ENCODE measurements at places on chromosomes 6 and 20.

- no peak for DNase-seq
Observed at GRCh38 chr6:128487746-128488145, 32.7 kb downstream of the PTPRK start.

GRCh38 chr6:74597266-74597665, 608.6 kb downstream of the COL12A1 start:
- no peak for DNase-seq

DNA sequence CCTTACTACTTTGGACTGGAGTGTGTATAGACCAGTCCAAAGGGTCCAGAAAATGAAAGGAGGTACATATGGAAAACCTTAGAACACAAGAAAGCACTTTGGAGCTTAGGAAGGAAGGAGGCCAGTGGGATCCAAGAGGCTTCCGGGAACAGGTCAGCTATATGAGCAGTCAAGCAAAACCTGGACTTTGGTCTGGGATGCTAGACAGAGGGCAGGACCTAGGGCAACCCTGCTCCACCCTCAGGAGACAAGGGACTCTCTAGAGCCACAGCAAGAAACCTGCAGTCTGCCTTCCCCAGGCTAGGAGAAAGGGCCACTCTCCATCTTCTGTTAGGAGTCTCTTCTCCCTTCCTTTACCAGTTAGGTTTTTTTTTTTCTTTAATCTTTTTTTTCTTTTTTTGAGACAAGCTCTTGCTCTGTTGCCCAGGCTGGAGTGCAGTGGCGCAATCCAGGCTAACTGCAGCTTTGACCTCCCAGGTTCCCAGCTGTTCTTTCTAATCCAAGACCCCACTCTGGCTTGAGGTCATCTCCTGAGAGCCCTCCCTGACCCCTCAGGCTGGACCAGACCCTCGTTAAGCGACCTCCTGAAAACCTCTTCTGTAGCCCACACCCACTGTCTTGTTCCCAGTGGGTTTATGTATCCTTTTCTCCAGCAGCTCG, 4.6 kb downstream of the KCNK5 start:
- DNase-seq, result no peak

DNA sequence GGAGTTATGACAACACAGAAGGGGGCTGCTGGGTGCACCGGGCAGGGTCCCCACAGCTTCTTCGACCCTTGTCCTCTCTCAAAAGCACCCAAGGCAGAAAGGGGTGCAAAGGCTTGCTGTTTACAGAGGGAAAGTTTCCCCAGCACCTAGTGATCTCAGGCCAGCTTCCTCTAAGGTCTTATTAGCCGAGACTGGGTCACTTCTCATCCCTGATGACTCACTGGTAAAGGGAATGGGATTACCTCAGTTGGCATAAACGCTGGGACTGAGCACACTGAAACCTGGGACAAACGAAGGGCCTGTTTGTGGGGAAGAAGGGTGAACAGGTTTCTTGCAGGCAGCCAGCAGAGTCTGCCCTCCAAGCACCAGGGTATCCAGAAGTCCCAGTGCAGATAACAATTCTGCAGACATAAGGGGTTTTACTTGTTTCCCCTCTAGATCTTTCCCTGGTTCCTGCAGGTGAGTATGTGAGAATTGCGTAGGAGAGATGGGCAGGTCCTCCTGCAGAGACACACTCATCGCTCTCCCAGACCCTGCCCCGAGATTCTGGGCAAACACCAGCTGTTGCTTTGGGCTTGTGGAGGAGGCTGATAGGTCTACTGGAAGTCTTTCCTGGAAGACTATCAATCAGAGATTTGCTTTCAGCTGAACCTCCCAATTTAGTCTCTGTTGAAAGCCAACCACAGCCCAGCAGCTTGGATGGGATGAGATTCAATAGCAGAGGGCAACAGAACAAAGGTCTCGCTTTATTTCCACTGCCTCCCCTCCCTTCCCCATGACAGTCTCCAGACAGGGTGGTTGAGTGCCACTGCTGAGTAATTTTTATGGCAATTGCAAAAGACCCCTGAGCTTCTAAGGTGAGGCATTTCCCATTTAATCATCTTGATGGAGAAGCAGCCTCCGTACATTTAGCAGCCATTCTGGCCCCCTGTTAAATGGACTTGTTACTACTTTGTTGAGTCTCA, 25.7 kb downstream of the KCNG1 start:
- no peak for DNase-seq

GRCh38 chr20:63347950-63348827, 13.0 kb downstream of the CHRNA4 start:
- no peak for DNase-seq

GRCh38 chr6:43628393-43629103, 516 bp downstream of the GTPBP2 start:
- DNase-seq, result peak; percentile 29

DNA sequence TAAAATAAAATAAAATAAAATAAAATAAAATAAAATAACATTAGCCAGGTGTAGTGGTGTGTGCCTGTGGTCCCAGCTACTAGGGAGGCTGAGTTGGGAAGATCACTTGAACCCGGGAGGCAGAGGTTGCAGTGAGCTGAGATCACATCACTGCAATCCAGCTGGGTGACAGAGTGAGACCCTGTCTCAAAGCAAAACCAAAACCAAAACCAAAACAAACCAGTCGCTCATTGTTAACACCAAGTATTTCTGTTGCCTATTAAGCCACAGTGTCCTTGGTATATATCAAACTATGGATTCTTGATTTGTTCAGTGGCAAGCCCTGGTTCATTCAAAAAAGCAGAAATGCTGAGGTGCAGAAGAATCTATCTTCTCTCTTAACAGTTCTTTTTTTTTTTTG, 65.7 kb downstream of the PYGB start:
- no peak for DNase-seq

GRCh38 chr20:24546232-24546892, 76.9 kb downstream of the SYNDIG1 start:
- DNase-seq, result no peak

DNA sequence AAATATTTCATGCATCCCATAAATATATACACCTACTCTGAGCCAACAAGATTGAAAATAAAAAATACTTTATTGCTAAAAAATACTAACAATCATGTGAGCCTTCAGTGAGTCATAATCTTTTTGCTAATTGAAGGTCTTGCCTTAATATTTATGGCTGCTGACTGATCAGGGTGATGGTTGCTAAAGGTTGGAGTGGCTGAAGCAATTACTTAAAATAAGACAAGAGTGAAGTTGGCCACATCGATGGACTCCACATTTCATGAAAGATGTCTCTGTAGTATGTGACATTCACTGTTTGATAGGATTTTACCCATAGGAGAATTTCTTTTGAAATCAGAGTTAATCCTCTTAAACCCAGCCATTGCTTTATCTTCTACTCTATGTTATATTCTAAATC, 11.1 kb downstream of the TRDN start:
- DNase-seq, result no peak

DNA sequence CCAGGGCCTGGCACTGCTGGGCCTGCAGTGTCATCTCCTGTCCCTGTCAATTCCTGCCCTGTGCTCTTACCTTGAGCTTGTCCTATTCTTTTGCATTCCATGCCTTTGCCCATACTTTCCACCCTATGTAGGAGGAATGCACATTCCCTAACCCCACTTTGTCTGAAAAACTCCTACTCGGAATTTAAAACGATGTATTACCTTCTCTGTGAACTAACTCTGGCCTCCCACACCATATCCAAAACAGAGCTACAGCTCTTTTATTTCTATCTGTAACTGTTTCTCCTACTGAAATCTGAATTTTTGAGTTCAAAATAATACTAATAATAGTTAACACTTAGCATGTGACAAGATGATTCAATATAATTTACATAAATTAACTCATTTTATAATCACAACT, 353.7 kb downstream of the FRK start:
- no peak for DNase-seq

- no peak for DNase-seq
Observed at GRCh38 chr20:47066484-47067270, 172.0 kb downstream of the EYA2 start.

DNA sequence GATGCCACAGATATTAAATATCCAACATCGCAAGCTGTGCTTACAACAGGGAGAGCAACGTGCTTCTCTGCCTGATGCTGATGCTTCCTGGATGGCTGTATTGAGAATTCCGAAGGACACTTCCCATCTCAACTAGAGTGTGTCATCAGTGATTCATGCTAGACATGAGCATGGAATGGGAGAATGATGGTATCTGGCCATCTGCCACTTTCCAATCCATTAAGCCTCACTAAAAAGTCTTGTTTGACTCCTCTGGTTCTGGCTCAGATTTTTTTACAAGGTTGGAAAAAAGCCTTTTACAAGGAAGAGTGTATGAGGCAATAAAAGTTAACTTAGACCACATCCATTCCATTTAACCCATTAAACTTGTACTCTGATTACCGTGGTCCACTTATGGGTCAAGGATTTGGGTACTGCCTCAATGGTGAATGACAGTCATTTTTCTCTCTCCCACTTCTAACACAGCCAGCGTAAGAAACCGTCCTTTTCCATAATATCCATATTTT, 265.3 kb downstream of the UST start:
- DNase-seq, result no peak

DNA sequence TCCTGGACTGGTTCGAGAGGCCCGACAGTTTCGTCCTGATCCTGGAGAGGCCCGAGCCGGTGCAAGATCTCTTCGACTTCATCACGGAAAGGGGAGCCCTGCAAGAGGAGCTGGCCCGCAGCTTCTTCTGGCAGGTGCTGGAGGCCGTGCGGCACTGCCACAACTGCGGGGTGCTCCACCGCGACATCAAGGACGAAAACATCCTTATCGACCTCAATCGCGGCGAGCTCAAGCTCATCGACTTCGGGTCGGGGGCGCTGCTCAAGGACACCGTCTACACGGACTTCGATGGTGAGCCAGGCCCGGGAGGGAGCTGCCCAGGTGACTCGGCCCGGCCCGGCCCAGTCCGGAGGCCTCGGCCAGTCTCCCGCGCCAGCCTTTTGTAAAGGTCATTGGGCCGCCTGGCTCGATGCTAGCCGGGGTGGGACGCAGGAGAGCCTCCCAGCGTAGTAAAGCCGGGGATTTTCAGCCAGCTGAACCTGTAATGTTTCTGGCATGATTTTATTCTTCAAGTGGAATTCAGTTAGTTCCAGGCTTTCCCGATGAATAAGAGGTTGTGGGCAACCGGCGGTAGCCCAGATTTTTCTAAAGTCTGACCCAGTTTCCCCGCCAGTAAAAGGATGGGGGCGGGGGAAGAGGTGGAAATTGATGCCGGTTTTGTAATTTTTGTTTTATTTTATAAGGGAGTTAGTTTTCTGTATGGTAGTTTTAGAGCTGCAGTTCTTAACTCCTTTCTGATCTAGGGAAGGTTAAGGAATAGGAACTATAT, 1.4 kb downstream of the PIM1 start:
- DNase-seq, result no peak

DNA sequence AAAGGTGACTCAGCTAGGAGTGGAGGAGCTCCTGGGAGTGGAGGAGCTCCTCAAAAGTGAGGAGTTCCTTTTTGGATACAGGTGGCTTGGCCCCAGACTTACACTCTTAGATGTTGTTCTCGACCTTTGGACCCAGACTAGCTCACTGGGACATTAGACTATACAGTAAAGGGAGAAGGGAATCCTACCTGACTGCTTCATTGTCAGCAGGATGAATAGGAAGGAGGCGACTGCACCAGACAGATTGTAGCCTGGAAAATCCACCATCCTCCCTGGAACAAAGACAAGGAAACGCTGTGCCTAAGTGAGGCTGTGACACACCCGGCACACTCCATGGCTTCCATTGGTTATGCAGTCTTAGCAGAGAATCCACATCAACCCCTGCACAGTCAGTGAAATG, at the start of gene BTNL2:
TSS of gene BTNL2 (minus strand) at position 325 of the 400 bp plus-strand sequence. CDS start at position 267, 58 bp downstream.
- no peak for DNase-seq

DNA sequence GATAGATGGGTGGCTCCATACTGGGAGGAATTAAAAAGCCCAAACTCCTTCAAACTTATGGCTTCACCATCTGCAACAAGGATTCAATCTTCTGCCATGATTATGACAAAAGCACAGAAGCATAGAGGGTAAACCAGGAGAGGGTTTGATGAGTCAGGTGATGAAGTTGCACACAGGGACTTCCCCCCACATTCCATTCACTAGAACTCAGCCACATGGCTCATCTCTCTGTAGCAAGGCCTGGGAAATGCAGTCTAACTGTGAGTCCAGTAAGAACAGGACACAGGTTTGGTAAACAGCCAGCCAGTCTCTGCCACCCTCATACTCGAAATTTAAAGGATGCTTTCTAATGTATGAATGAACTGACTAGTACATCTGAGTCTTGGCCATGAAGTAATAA, 142.9 kb downstream of the HIVEP2 start:
- no peak for DNase-seq

- no peak for DNase-seq
Observed at GRCh38 chr6:165599121-165599520, 63.9 kb downstream of the PDE10A start.

- DNase-seq, result no peak
Observed at GRCh38 chr6:13272131-13273046, 55.9 kb downstream of the TBC1D7 start.

GRCh38 chr6:167027772-167028171, 28.6 kb downstream of the CEP43 start:
- DNase-seq, result no peak

DNA sequence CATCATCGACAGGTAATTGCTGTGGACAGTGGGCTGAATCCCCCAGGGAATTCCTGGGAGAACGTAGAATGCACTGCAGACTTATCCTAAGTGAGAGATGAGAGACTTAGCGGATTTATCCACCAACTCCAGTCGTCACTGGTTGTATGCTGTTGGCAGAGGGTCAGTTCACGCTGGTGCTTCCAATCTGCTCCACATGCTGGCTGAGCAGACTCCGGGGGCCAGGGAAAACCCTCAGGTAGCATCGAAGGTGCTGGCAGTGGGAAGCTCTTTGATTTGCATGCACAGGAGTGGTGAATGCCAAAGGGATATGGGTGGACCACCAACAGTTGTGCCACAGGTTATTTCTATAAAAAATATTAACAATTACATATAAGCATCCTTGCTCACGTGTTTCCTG, 20.2 kb downstream of the TTLL9 start:
- no peak for DNase-seq

Data from T follicular helper cell (primary cell).